HT-29 (cell line): ENCODE measurements at places on chromosomes 1 and 21.

- peak; percentile 74 for DNase-seq
Measured at GRCh38 chr1:225845571-225846259, 35.8 kb downstream of the EPHX1 start.

DNA sequence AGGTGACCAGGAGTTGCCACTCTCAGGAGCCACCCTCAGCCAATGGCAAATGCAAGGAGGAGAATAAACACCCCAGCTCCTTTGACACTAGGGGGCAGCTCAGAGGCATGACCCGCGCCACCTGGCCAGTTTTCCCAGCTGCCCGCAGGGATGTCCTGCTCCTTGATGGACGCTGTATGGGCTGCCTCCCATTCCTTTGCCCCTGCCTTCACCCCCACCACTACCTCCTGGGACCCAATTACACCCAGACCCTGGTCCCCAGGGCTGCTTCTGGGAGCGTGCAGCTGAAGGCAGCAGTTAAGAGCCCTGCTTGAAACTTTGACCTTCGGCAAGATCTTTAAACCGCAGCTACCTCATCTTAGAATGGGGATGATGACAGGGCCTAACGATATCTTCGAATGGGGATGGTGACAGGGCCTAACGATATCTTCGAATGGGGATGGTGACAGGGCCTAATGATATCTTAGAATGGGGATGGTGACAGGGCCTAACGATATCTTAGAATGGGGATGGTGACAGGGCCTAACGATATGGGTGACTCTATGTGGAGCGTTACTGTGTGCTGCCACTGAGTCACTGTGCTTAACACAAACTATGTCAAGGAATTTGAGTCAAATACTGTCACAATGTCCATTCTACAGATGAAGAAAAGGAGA is 163.0 kb upstream of the KAZN start:
- peak; percentile 3 for DNase-seq

- peak; percentile 81 for DNase-seq
Measured at GRCh38 chr1:185681034-185681633, 53.1 kb upstream of the HMCN1 start.

DNA sequence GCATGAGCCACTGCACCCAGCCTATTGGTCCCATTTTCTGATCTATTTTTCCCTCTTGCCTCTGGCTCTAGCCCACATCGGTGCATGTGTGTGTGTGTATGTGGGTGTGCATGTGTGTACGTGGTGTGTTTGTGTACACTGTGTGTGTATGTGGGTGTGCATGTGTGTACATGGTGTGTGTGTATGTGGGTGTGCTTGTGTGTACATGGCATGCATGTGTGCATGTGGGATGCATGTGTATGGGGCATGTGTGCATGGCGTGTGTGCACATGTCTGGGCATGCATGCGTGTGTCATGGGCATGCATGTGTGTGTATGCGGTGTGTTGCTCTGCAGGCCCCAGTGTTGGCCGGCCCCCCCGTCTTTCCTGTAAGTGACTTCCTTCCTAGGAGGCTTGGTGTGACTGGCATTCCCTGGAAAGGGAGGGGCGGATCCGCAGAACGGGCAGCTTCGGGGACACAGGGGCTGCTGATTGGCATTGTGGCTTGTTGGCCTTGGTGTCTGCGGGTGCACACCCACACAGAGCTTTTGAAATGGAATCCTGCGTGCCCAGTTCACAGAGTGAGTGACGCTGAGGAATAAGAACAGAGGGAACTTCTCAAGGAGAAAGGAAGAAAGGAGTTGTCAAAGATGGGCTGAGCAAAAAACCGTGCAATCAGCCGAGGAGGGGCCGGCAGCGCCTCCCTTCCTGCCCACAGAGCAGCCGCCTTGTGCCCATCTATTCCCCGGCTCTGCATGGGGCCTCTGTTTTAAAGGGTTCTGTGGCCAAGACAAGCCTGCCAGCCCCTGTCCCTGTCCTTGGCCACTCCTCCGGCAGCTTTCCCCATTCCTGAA is 8.0 kb downstream of the PDXK start:
- DNase-seq: peak; percentile 59

DNA sequence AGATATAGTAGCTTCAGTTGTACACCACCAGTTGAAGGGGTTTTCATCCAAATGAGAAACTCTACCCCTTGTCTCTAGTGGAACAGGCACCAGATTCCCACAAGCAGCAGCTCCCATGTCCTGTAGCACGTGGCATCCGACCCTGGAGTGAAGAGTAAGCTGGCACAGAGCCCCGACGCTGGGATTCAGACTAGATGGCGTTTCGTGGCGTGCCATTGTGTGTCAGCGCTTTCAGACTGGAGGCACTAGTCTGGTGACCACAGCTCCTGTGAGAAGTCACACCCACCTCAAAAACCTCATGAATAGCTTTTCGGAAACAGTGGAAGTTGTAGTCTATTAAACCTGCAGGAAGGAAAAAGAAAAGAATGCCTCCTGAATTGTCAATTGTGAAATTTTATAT is 20.2 kb downstream of the RRAGC start:
- no peak for DNase-seq

DNA sequence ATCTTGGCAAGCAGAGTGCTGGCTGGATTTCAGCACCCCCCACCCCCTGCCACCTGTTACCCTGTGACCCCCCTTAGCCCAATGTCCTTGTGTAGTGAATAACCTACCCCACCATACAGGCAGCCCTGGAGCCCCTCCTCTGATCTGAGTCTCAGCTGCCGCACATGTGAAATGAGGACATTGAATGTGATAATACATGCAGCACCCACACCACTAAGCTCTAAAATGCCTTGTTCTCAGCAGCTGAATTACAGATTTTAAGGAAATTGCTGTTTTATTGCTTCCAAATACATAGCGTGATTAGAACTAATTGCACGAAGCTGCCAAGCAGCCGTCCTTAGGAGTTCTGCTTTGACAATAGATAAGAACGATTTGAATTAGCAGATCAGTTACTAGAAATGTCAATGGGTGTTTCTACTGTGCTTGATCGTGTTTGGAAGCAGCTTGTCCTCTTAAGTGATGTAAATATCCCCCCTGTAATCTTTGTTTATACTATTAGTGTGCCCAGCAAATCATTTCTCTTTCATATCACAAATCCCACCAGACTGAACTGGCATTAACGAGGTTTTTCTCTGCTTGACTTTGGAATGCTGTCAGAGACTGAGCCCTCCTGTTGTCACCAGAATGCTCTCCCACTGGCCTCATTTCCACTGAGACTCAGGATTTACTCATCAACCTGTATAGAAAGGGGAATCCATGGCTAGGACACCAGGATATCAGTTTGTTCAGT is 4.9 kb downstream of the SLAMF8 start:
- DNase-seq: no peak

DNA sequence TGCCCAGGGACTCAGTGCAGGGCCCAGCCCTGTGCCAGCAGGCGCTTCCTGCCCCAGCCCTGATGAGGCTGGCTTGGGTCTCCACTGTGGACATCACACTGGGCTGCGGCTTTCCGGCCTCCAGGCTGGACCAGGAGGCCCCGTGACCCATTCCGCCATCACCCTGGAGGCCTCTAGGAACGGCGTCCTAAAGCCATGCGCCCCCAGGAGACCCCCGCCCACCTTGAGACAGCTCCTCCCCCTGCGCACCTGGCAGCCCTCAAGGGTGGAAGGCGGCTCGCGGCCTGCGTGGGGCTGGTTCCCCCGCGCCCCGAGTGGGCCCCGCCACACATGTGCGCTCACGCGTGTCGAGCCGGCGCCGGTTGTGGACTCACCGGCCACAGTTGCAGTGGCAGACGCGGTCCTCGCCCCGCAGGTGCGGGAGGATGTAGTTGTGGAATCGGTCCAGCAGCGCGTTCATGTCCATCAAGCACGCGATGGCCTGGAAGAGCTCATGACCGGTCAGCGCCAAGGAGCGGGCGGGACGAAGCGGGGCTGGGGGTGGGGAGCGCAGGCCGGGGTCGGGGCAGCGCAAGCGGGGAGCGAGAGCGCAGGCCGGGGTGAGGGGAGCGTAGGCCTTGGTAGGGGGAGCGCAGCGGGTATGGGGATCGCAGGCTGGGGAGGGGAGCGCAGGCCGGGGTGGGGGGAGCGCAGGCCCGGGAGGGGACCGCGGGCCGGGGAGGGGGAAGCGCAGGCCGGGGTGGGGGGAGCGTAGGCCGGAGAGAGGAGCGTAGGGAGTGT is 924 bp downstream of the TMEM240 start:
- DNase-seq: no peak

- DNase-seq: no peak
Measured at GRCh38 chr1:18137759-18138345, 30.3 kb downstream of the IGSF21 start.

DNA sequence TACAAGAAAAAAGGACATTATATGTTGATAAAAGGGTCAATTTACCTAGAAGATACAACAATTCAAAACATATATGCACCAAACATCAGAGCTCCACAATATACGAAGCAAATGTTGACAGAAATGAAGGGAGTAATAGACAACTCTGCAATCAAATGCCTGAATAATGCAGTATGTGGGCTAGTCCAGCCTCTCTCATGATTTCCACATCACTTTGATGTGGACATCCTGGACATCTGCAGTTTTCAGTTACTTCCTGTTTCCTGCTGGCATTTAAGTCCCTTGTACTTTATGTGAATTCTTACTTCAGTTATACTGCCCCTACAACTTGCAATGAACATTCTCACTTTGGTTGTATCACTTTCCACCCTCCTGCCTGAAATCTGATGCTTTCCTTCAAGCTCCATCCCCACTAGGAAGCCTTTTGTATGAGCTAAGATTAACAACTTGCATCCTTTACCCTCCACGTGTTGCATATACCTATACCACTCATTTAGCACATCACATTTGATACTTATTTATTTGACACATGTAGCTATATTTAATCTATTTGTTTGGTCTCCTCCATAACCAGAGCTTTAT is 36.7 kb downstream of the DISC1 start:
- no peak for DNase-seq

GRCh38 chr1:223036479-223036845 is 106.6 kb downstream of the TLR5 start:
- no peak for DNase-seq

GRCh38 chr21:17987382-17988101 is 168.4 kb upstream of the C21orf91 start:
- no peak for DNase-seq

- DNase-seq: peak; percentile 61
Measured at GRCh38 chr1:154344977-154345837, 19.9 kb downstream of the ATP8B2 start.

- no peak for DNase-seq
Measured at GRCh38 chr1:207578796-207579435, 66.0 kb upstream of the CR1L start.

DNA sequence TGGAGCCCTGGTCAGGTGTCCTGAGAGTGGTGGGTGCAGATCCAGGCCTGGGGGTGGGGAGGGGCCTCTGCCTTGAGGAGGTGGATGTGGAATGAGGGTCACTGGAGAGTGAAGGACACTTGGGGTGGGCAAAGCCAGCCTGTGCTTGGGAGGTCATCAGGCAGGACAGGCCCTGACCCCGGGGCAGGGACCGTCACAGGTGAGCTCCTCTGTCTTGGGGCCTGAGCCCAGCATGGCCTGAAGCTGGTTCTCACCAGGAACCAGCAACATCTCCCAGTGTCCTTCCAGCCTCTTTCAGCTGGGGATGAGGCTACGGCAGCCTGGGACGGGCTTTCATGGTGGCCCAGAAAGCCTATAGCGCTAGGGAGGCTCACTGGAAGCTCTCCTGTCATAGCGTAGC is 831 bp upstream of the KRTAP10-2 start:
- DNase-seq: no peak

DNA sequence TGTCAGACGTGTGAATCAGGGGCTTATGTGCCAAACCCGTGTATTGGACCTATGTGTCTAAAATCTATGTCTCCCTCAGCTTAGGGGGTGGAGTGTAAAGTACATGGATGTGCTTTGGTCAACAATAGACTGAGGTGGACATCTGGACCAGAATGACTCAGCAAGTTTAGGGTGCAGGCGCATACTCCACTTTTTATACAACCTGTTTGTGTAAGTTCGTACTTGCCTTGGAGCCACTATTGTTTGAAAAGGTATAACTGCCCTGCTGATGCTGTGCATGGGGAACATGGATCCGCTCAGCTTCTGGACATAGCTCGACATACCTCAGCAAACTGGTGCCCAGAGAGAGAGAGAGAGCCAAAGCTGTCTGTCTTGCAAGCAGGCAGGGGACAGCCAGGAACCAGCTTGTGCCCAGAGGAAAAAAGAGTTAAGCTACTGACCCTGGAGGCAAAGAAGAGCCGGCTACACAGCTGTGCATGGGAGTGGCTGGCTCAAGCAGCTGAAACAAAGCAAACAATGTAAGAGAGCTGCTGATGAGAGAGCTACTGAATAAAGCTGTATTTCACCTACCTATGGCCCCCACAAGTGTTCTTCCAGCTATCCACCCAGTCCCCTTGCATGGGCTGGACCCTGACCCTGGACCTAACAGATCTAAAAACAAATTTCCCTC is 41.2 kb downstream of the GJA5 start:
- DNase-seq: no peak

DNA sequence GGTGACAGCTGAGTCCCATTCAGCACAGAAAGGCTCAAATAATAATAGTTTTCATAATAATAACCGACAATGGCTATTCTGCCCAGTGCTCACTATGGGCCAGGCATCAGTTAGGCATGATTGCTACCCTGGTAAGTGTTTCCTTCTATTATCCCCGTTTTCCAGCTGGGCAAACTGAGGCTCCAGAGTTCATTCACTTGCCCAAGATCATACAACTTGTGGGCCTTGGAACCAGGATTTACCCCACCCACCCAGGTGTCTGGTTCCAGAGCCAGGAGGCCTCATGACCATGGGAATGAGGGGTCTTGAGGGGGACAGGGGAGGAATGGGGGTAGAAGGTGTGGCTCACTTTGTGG is 518 bp downstream of the PLOD1 start:
- no peak for DNase-seq

DNA sequence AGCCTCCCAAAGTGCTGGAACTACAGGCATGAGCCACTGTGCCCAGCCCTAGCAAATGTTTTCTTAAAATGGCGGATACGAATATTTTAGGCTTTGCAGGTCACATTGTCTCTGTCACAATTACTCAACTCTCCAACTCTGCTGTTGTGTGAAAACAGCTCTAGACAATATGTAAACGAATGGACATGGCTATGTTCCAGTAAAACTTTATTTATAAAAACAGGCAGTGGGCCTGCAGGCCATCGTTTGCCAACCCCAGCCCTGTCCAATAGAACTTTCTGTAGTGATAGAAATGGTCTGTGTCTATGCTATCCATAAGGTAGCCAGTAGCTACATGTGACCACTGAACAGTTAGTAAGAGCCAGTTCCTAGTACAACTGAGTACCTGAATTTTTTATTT is 4.3 kb upstream of the FBXO6 start:
- no peak for DNase-seq

GRCh38 chr1:101431956-101432510 is 195.2 kb downstream of the S1PR1 start:
- no peak for DNase-seq

GRCh38 chr1:167121375-167122120 is 27.7 kb downstream of the STYXL2 start:
- peak; percentile 84 for DNase-seq

- DNase-seq: peak; percentile 64
Measured at GRCh38 chr1:31977385-31978131, 36.1 kb upstream of the KHDRBS1 start.

GRCh38 chr21:35394634-35395369 is 345.7 kb upstream of the RUNX1 start:
- no peak for DNase-seq

- DNase-seq: no peak
Measured at GRCh38 chr21:34974162-34974981, 74.7 kb downstream of the RUNX1 start.
